ENCODE measurements at places on chromosomes 7 and 10.

DNA sequence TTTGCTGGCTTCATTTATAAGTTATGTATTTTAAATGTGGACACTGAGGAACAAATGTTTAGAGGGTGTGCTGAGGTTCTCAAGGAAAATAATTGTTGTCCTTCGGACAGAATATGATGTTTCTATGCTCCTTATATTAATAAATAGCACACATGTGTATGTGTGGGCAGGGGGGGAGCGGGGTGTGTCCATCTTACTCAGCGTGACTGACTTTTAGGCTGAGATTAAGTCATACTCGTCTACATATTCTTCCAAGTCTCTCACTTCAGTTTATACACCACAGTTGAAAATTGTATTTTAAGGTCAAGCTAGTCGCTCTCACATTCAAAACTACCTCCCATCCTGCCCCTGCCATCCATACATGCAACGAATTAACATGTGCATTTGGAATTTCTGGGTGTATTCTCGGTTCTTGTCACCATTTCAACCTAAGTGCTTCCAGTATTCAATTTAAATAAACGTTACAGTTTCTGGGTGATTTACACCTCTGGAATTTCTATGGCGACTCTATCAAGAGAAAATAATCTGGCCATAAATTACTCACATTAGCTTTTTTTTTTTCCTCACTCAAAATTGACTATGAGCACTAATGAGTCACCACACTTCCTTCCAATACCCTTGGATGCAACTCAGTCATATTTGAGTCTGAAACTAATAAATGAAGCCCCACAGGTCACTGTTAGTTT, 3.3 kb downstream of the PCDH15 start:
- no peak for DNase-seq

- no peak for DNase-seq
Measured at GRCh38 chr10:34916314-34916713, 101.2 kb upstream of the PARD3 start.

GRCh38 chr7:155229548-155230168, 68.0 kb upstream of the INSIG1 start:
- no peak for DNase-seq

DNA sequence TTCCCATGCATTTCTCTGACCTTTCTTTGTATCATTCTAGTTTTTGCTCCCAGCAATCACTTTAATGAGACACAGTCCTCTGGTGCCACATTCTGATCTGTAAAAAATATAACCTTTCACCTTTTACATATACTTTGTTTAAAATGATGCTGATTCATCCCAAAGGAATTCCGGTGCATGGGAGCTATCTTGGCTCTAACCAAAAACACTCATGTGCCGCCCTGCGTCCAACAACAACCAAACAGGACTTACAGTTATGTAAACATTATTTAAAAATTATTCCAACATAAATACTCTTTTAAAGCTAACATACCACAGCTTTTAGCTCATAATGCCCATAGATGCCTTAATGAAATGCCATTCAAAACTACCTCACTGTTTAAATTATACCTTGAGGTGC, 7.7 kb upstream of the OPALIN start:
- no peak for DNase-seq

DNA sequence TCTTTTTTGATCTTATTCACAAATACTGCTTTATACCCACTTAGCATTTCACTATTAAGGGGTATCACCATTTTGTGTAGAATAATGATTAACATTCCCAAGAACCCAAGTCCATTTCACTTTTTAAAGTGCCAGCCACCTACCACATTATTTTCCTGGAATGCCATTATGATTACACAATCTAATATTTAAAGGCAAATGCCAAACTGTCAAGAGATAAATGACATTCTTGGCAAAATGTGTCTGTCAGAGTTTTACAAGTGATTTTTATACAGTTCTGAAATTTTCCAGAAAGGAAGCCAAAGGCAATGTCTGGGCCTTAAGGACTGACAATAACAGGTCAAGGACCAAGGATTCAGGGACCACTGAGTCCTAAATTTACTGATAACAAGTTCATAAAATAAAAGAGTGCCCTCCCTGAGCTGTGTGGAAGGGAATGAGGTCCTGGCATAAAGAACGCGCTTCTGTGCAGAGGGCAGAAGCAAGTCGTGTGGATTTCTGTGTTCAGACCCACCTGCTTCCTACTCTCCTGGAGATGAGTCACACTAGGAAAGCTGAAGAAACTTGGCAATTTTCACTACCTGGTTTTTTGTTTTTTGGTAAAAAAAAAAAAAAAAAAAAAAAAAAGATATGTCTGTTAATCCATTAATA, 66.5 kb downstream of the UBE2H start:
- no peak for DNase-seq

Data from OCI-LY7 (cell line).